ENCODE measurements at places on chromosomes 16 and 17.

- no peak for DNase-seq
Measured at GRCh38 chr16:83542491-83542890, 265.3 kb upstream of the HSBP1 start.

DNA sequence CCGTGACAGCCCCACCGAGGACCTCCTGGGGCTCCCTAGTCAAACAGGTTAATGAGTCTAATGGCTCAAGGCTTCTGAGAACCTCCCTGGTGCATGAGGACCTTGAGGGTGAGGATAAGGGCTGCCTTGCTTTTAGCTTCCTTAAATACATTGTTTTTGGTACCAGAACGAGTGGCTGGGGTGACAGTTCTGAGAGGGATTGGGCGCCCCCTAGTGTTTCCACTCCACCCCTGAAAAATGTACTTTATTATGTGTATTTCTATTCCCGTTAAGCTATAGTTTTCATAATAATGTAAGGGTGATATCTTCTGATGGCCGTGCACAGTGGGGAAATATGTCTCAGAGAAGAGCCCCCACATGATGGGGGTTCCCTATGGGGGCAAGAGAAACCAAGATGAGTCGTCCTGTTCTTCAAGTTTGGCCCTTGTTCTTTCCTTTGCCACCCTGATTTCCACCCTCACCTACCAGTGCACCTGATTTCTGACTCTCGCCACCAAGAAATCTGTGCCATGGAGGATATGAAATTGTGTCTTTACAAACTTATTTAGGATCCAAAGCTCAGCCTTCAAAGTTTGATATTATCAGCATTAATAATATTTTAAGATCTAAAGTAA is 14.5 kb upstream of the VWA3A start:
- peak; percentile 65 for DNase-seq

GRCh38 chr16:70735141-70735979 is 49.5 kb upstream of the MTSS2 start:
- DNase-seq, result peak; percentile 59

GRCh38 chr17:59494757-59495368 is 70.5 kb upstream of the DHX40 start:
- no peak for DNase-seq

DNA sequence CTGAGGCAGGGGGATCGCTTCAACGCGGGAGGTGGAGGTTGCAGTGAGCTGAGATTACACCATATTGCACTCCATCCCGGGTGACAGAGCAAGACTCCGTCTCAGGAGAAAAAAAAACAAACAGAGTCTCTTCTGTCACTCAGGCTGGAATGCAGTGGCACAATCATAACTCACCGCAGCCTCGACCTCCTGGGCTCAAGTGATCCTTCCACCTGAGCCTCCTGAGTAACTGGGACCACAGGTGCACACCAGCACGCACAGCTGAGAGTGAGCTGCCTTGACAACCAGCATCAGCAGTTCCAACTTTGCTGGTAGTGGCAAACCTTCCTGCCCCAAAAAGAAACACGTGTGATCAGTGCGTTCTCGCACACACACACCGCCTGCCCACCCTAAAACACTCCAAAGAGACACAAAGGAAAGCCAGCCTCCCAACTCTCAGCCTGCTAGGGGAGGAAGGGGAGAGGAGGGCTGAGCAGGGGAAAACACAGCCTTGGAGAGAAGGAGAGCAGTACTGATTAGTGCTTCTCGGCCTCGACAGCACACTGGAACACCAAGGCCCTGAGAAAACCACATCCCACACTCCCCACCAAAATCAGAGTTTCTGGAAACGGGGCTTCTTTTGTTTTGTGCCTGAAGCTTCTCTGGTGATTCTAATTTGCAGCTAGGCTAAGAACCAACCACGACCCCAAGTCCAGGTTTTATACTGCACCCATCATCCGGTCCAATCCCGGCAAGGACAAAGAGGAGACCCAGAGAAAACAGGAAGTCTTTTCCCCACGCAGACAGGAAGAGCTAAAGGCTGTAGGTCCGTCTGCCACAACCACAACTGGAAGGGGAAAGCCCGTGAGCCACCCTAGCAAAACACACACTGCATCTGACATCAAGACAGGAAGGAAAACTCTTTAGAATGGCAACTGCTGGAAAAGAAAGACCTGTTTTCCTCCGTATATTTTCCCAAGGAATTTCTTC is 28.8 kb downstream of the ZCCHC14 start:
- DNase-seq, result peak; percentile 88

DNA sequence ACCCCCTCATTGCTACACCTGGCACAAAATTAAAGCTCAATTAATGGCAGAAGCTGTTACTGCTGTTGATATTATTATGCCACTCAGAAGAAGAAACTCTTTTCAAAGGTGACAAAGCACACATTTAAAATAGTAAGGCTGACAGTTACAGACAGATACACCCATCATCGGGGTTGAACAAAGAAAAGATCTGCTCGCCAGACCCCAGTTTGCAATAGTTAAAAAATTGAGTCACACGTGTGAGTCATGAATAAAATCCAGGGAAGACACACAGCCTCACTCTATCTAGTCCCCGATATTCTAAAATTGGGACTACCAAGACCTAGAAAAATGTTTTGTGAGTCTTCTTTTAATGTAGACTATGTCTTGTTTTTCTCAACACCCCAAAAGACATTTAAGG is 330.0 kb upstream of the SOX9 start:
- DNase-seq, result peak; percentile 8

DNA sequence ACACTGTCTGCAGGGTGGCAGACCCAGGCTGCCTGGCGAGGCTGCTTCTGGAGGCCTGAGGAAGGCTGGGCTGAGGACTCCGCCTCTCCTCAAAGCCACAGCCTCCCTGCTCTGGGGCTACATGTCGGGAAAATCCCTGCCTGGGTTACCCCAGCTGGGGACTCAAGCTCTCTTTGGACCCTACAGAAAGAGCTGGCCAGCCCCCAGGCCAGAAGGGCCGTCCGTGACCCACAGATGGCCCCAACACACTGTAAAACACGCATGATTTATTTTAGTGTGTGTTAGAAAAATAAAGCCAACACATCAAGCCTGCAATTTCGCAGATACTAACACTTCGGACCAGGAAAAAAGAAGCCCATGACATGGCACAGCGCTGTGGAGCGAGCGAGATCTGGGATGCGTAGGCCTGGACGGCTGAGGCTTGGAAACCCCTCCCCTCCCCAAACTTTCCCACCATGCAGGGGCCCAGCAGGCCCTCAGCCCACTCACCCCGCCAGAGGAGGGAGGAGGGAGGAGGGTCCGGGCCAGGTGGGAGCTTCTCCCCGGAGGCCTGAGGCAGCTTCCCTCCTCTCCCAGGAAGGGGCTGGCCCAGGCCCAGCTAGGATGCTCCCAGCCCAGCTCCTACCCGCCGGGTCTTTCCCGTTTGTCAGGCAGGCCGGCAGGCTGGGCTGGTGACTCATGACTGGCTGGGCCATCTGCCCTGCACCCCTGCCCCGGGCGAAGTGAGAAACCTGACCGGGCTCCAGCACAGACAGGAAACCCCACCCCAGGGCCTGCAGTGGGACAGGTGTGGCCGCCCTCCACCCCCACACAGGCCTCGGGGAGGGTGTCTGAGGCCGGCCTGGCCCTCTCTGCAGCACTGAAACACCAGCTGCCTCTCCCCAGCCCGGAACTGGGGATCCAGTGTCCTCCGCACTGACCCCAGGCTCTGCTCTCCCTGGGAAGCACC is 34.1 kb upstream of the SLC38A10 start:
- peak; percentile 91 for DNase-seq

DNA sequence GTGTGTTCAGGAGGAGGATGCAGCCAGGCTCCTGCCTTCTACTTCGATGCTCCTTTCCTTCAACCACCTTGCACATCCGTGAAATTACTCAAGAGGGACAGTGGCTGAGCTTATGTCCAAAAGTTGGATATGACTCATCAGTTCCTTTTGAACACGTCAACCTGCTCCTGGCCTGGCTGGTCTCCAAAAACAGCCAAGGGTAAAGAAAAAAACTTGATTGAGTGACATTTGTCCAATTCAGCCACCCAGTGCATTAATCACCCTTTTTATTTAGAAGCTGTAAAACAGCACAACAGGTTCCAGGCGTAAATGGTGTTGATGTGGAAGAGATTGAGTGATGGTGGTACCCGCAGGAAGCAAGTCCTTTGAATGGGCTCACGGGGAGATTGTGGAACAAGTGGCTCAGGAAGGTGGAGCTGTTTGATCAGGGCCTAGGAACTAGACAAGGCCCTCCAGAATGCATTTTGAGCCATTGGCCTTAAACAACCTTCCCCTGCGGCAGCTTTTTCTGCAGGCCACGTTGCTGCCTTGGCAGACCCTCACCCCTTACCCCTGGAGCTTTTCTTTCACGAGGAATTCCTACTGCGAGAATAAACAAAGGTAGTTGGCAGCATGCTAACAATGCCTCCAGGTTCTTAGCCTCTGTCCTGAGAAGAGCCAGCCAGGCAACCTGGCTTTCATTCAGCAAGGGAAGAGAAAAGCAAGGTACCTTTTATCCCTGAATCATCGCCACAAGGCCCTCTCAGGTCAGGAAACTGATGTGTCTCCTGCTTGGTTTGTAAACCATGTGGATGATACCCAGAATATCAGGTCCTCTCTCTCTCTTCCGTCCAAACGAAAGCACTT is 173.3 kb upstream of the CACNG5 start:
- peak; percentile 58 for DNase-seq

GRCh38 chr17:34171245-34171818 is 83.8 kb upstream of the CCL2 start:
- DNase-seq, result peak; percentile 69
